Articular chondrocyte of knee joint (primary cell): ENCODE measurements at places on chromosomes 6 and 20. TPM values are rescaled to one million over a fixed set of nuclear protein-coding genes. Genes with fewer than 3 reads are reported as not detected.

Gene CLPSL2
- total RNA-seq: not detected in 2 replicates

Gene RIMS4
- total RNA-seq: 0.13 and 0.22 TPM in 2 replicates

Gene DPM1
- total RNA-seq: 80.3 and 86.4 TPM in 2 replicates

Gene SEL1L2
- not detected in 2 replicates for total RNA-seq

Gene KCNQ5
- total RNA-seq: 11.9 and 55.2 TPM in 2 replicates

Gene PTGIS
- 40.6 and 42.8 TPM in 2 replicates for total RNA-seq

Gene CNPY3
- 23.7 and 27.3 TPM in 2 replicates for total RNA-seq

Gene ZNF451
- total RNA-seq: 78.9 and 88.6 TPM in 2 replicates

Gene TSHZ2
- under 0.01 and 0.43 TPM in 2 replicates for total RNA-seq

Gene VSX1
- total RNA-seq: not detected in 2 replicates

Gene SLC44A4
- total RNA-seq: 0.22 TPM in 1 of 2 replicates, not detected in the other

Gene KHDC1L
- 0.26 and 0.54 TPM in 2 replicates for total RNA-seq

Gene HSP90AB1
- 680 and 845 TPM in 2 replicates for total RNA-seq

Gene OR2H1
- total RNA-seq: not detected in 2 replicates

Gene ENPP1
- total RNA-seq: 53.1 and 68.5 TPM in 2 replicates

Gene SLC17A1
- total RNA-seq: not detected in 2 replicates

Gene PKHD1
- not detected in 2 replicates for total RNA-seq

Gene FRMD1
- total RNA-seq: not detected in 2 replicates

Gene GMDS
- 129 and 159 TPM in 2 replicates for total RNA-seq

Gene KCNB1
- 6.1 and 6.7 TPM in 2 replicates for total RNA-seq

Gene BCAS1
- not detected in 2 replicates for total RNA-seq

Gene NELFE
- 97.0 and 105 TPM in 2 replicates for total RNA-seq

Gene RNF39
- not detected in 2 replicates for total RNA-seq

Gene LY6G6C
- not detected in 2 replicates for total RNA-seq

Gene GPLD1
- 2.2 and 2.7 TPM in 2 replicates for total RNA-seq

Gene KIF3B
- 36.7 and 42.2 TPM in 2 replicates for total RNA-seq

Gene PGC
- total RNA-seq: not detected in 2 replicates
